Left kidney (tissue), 8 donors: ENCODE measurements at places on chromosomes 1 and 21.

- DNase-seq: no peak
Observed at GRCh38 chr1:19055001-19055400, 98.5 kb upstream of the IFFO2 start.

GRCh38 chr1:202812176-202813026 lies 1.6 kb downstream of the PCAT6 start:
- DNase-seq: no peak

- DNase-seq: no peak
Observed at GRCh38 chr1:201176940-201177339, 13.7 kb upstream of the IGFN1 start.

- DNase-seq: no peak
Observed at GRCh38 chr1:99728494-99729235, 37.8 kb downstream of the FRRS1 start.

DNA sequence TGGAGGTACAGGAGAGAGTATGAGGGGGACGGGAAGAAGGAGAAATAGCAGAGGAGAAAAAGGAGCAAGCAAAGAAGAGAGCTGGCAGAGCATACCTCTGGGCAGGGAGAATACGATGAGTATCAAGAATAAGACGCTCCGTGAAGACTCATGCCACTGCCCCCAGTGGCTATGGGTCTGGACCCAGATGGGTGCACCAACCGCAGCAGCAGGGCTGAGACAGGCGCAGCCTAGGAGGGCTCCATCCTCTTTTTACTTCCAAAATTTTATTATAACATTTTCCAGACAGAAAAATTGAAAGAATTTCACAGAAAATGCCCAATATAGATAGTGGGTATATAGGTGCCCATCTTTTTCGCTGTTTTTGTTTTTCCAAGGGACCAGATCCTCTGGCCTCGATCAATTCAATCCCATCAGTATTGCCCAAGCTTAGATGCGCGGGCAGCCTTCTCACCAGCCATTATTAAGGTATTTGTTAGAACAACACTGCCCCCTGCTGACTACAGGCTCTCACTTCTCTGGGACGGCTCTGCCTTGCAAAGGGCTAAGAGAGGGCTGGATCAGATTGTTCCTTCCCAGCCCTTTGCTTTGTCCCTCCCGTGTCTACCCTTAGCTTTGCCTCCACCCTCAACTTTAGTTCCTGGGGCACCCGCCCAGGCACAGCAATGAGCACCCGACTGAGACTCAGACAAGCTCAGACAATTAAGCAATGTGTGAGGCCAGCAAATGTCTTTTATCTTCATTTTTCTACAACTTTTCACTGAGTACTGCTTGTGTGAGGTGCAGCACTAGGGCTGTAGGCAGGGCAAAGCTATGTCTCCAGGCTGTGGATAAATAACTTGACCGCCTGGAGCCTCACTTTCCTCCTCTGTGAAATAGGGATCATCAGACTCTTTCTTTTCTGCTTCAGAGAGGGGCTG lies 17.5 kb upstream of the CAMK1G start:
- peak; percentile 86 for DNase-seq

DNA sequence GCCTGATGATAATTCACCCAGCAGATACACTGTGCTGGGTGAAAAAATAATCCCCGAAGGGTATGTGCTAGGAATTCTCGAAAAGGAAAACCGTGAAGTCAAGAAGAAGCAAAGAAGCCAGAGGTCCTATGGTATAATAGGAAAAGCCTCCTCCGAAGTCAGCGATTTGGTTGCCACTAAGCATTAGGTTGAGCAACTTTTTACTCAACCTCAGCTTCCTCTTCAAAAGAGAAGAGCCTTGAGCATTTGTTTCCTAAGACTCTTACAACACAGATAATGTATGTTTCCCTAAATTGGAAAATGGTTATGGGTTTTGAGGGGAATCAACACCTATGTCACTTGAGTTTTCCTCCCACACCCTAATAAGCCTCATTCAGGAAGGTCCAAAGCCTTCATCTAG lies 21.3 kb upstream of the MNDA start:
- DNase-seq: no peak

DNA sequence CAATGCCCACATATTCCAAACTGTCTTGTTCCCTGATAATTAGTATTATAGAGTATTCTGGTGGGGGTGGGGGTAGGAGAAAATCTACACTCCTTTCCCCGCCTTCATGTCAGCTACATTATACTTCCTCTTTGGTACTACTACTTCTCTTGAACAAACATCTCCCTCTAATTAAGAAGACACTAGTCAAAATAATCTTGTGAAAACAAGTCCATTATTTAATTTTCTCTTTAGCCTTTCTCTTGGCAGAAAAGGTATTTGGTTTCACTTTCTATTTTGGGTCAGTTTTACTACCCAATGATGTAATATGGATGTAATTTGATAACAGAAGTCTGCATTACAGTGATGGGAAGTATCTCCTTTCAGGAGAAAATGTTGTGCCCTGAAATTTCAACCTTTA lies 22.5 kb downstream of the NTMT2 start:
- DNase-seq: peak; percentile 28

DNA sequence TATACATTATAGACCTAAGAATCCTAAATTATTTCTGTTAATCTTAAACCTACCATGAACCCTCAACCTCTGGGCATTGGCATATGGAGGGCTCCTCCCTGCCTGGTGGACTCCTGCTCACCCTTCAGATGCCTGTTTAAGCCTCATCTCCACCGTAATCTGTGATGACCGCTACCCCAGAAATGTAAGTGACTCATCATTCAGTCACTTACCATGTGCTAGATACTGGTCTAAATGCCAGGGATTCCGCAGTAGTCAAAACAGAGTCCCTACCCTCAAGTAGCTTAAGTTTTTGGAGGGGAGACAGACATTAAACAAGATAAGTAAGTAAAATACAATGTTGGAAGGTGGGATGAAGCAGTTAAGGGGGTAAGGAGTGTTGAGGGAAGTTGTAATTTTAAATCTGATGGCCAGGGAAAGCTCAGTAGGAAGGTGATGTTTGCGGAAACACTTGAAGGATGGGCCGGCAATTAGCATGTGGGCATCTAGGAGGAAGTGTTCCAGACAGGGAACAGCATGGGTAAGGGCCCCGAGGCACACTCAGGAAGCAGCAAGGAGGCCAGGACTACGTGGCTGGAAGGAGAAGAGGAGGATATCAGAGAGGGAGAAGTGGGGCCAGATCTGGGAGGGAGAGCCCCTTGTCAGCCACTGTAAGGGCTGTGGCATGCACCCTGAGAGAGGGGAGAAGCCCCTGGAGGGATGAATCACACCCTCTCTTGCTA lies 141.7 kb upstream of the HOOK1 start:
- no peak for DNase-seq

DNA sequence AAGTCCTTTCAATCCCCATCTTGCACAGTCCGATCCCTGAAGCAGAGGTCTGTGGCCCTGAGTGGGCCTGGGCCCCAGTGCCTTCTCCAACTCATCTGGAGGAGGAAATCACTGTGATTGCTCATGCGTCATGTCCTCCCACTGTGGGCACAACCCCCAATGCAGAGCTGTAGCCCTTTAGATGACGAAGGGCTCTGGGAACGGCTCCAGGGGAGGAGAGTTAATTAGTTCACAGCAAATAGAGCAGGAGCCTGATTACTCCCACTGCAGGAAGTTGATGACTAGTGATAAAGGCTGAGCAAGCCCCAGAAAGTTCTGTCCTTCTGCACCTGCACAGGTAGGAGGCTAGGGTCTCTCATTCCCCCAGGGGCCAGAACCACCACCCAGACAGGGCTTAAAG lies 111.5 kb downstream of the CCDC185 start:
- peak; percentile 35 for DNase-seq

DNA sequence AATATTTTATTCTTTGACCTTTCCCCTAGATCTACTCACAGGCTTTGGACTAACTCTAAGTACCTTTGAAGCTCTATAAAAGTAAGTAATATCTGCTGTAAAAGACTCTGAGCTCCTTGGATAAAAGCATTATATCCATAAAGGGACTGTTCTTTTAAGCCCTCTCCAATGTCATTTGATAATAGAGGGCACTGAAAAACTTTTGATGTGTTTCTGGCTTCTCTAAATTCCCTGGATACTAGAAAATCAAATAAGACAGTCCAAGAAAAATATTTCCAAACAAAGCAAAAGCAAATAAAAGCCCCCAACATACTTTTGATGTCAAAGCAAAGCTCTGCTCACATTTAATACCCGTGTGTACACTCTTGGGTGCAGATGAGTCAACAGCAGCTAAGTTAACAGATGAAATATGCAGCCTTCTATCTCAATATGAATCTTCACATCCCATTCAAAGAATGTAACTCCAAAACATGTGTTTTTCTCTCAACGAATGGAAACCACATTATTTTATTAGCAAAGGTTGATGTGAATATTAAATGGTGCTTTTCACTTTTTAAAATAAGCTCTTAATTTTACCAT lies 230.3 kb downstream of the CENPF start:
- no peak for DNase-seq

- peak; percentile 74 for DNase-seq
Observed at GRCh38 chr1:177650947-177651346, 318.9 kb downstream of the SEC16B start.

DNA sequence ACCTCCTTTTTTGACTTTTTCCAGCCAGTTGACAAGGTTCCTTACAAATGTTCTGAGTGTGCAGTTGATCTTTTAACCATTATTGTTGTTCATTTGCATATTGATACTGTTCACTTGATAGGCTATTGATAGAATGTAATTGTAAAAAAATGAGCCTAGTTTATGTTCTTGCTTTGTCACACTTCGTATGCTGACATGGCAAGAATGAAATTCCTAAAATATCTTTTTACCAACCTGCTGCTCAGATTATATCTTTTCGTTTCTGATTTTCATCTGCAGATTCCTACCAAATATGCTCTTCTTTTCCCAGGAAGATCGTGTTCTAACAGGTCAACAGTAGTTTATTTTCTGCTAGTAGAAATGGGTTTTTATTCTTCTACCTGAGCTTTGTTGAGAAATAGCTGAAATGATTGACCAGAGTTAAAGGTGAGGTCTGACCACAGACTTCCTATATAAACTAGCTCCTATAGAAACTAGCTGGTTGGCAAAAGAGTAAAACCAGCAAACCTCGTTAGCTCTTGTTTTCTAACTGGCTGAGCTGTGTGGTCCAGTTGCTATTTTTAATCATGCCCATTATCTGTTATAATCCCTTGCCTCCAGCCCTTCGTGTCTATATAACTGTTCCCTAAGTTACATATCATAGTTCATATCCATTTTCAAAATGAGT lies 174.8 kb downstream of the HS2ST1 start:
- no peak for DNase-seq

- no peak for DNase-seq
Observed at GRCh38 chr1:226763905-226764264, 24.8 kb upstream of the ITPKB start.

DNA sequence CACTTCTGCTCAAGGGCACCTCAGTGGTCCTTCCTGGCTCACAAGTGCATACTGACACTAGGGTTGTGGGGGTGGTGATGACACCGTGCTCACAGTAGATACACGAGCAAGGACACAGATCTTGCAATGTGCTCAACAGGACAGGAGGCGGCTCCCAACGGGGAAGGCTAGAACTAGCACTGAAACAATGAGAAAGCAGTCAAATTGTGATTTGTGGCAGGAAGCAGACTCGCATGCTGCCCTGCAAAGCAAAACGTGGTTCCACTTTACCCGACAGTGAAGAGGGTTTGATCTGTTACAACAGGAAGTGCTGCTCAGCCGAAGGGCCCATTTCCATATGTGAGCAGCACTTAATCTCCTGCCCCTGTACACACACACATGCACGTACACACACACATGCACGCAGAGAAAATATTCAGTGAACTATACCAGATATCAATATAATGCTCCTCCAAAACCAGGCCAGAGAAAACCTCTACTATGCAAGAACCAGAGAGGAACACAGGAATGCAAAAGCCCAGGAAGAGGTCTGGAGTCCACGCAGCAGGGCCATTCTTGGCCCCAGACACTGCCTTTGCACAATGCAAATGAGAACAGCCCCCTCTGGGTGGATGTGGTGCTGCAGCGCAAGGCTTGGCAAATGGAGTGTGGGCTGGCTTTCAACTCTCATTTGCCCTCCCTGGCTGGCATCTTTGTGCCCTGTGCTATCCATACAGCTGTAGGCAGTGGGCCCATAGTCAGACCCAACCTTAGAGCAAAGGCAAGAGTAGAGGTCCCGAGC lies 47.1 kb downstream of the KANK4 start:
- no peak for DNase-seq

GRCh38 chr21:35882791-35883240 lies 177.5 kb downstream of the SETD4 start:
- no peak for DNase-seq

GRCh38 chr1:30665216-30666010 lies 58.0 kb downstream of the MATN1 start:
- no peak for DNase-seq

DNA sequence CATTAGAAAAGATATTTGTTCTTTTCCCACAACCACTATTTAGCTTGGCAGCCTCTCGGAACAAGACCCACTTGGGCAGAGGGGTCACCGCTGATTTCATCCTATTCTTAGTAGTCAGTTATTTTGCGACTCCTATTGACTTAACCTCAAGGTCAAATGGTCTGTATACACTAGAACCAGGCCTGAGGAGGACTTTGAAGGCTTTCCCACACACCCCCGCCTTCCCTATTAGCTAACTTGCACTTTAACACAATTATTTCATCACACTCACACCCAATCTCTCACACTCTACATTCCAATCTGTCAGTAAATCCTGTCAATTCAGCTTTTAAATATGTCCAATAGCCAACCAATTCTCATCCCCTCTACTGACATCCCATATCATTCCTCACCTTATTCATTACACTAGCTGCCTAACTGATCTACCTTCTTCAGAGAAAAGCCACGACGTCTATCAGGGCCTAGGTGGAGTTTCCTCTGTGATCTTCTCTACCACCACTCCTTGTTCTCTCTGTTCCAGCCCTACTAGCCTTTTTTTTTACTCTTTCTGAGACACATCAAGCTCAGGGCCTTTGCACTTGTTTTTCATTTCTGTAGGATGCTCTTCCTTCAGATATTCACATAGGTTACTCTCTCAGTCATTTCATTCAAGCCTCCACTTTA lies 1.0 kb upstream of the NIBAN1 start:
- no peak for DNase-seq

- DNase-seq: no peak
Observed at GRCh38 chr1:190908691-190909090, 431.0 kb upstream of the BRINP3 start.

DNA sequence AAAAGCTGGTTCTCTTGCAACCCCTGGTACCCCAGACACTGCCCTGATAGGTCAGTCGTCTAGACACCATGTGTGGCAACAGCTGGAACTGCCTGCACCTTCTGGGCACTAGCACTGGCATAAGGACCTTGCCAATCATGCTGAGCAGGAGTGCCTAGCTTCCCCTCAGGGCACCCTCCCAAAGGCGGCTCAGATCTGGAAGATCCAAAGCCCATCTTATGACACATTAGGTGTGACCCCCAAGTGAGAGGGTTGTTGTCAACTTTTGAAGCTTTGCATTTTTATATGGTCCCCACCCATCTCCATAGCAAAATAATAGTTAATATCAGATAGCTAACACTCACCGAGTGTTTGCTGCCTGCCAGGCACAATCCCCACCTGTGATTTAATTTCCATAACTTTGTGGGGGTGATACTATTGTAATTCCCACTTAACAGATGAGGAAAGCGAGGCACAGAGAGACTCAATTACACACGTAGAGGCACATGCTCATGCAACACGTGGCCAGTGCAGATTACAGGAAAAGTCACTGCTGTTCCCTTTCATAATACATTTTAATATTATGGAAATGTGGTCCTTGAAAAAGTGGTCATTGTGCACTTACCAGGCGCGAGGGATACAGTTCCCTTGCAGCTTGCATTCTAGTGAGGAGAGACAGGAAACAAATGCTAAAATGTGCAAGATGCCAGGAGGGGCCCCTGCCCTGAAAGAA lies 25.8 kb downstream of the EXOC8 start:
- no peak for DNase-seq
